Activated CD4-positive, alpha-beta T cell treated with anti-CD3 and anti-CD28 coated beads for 36 hours (primary cell): ENCODE measurements at places on chromosomes 5 and 9. TPM values are rescaled to one million over a fixed set of nuclear protein-coding genes. Genes with fewer than 3 reads are reported as not detected.

GRCh38 chr9:97307500-97308163 is at the start of gene CCDC180:
Gene CCDC180, plus strand, starts transcription at chr9:97307659. Its CDS starts 405 bp downstream, at chr9:97308064.
- no peak within 1 kb of the TSS for H3K4me3 ChIP-seq
- peaks cover 11% of the 10 kb centered on the region for H3K27me3 ChIP-seq
- H3K36me3 ChIP-seq, result no peaks in the 10 kb centered on the region
- no peak within 1 kb of the TSS for H3K27ac ChIP-seq
- no peak for DNase-seq

- no peaks in the 10 kb centered on the region for H3K4me1 ChIP-seq
- H3K36me3 ChIP-seq, result no peaks in the 10 kb centered on the region
- DNase-seq, result no peak
- no peaks in the 10 kb centered on the region for H3K27me3 ChIP-seq
- H3K4me3 ChIP-seq, result no peak overlapping the region
- H3K27ac ChIP-seq, result no peak overlapping the region
Measured at GRCh38 chr9:120965344-120966012, 38.9 kb upstream of the TRAF1 start.

DRD1 gene
- total RNA-seq, result not detected

BTF3 gene
- total RNA-seq, result 1,213 TPM

PCDHGB1 gene
- total RNA-seq, result not detected
